ENCODE measurements at places on chromosomes 2 and 18.

- no peak for DNase-seq
Measured at GRCh38 chr2:230205034-230205433, 14.8 kb downstream of the SP110 start.

DNA sequence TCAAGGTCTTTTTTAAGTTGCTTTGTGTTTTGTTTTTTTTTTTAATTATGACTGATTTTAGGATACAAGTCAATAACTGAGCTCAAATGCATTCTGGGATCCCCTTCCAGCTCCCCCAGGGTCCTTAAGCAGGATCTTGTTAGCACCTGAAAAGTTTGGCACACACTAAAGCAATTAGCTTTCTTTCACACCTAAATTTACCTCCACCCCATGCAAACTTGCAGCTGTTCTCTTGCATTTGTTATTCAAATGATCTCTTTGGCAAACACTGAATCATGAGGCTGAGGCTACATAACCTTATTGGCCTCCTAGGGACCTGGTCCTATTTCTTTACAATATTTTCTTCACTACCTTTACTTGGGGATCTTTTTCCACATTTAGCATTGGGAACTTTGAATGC is 2026.1 kb upstream of the CELF4 start:
- no peak for DNase-seq

GRCh38 chr2:124325667-124326440 is 300.8 kb downstream of the CNTNAP5 start:
- no peak for DNase-seq

DNA sequence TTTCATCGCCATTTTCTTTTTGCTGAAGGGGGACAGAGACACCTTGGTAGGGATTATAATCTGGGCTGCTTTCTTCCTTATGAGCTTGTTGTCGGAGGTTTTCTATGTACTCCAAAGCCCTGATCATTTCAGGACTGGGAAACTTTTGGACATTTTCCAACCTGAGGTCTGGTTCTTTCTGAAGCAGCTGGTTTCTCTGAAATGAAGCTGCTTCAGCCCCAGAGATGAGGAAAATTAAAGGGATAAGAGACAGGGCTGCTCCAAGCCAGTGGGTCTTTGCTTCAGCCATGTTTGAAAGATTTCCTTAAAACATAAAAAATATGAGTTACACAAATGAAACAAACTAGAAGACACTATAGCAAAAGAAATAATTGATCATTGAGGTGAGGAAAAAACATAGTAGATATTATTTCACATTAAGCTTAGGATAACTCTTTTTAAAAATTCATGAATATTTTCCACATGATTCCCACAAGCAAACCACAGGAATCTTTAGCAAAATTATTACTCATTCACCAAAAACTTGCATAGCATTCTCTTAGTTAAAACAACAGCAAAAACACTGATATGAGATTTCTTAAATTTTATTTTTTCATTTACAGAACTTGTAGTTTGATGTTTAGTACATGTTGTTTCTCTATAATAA is 3.0 kb downstream of the SCG2 start:
- no peak for DNase-seq

DNA sequence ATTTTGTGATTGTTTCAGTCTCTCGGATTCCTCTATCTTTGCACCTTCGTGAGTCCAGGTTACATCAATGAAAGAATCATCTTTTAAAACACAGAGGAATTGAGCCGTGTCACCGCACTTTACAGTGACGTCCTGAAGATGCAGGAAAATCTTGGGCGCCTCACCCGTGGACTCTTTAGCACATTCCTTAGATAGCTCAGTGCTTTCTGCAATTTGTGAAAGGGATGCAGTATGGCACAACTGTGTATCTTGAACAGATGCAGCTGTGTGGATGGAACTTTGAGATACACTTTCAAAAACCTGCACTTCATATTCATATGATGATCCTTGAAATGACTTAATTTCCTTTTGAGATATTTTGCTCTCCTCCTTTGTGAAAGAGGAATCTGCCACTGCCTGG is 50.9 kb downstream of the TTN start:
- DNase-seq: no peak

- no peak for DNase-seq
Measured at GRCh38 chr2:126729896-126730295, 73.9 kb downstream of the GYPC start.

GRCh38 chr2:218329826-218330593 is 26.6 kb upstream of the CATIP start:
- DNase-seq: no peak

- no peak for DNase-seq
Measured at GRCh38 chr18:44090453-44090852, 590.2 kb upstream of the SETBP1 start.

- DNase-seq: no peak
Measured at GRCh38 chr2:102069311-102069974, 73.1 kb upstream of the IL1R1 start.

DNA sequence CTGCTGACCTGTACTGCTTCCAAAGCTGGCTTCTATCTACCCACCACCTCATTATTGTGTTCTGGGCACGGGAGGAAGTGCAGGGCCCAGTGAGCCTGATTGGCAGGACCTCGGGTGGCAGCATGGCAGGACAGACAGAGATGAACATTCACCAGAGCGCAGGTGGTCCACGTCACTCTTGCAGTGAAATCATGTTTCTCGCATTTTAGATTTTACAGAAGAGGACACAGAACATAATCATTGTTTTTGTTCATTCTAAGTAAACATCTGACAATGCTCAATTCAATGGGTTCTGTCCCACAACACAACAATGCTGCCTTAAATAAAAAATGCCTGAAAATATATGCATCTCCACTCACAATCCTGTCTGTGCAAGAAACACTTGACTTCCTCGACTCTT is 11.5 kb upstream of the BIN1 start:
- DNase-seq: no peak

GRCh38 chr2:159144776-159145614 is 141.5 kb downstream of the WDSUB1 start:
- DNase-seq: no peak

DNA sequence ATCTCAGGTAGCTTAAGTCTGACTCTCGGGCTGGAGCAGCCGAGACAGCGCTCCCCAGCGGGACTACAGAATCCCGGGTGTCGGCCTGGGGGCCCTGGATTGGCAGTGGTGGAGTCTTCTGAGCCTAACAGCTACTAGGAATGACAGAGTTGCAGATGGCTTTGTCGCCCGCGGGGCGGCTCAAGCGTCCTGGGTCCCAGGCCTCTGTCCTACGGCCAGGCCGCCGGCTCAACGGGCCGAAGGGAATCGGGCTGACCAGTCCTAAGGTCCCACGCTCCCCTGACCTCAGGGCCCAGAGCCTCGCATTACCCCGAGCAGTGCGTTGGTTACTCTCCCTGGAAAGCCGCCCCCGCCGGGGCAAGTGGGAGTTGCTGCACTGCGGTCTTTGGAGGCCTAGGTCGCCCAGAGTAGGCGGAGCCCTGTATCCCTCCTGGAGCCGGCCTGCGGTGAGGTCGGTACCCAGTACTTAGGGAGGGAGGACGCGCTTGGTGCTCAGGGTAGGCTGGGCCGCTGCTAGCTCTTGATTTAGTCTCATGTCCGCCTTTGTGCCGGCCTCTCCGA is 8.8 kb downstream of the SIX2 start:
- DNase-seq: no peak

DNA sequence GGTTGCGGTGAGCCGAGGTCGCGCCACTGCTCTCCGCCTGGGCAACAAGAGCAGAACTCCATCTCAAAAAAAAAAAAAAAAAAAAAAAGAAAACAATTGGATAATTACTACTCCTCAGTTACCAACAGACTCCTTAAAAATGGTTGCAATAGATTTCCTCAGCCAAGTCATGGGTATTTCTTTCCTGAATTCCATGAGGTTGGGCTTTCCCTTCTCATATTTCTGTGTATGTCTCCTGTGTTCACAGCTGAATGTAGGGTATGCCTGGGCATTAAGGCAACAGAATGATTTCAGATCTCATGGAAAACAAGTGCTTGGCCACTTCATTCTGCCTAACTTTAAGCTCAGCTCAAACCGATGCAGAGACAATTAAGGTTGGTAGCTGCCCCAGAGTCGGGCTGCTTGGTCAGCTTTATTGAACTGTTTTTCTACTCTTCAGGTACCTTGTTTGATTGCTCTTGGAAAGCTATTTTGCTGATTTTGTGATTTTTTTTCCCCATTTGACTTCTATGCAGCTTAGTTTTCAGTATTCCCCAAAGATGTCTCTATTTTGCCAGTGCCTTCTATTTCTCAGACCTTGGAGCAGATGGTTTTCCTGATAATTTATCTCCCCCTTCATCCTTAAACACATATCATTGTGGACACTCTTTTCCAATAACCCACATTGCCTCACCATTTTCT is 24.8 kb downstream of the KIF5C start:
- DNase-seq: no peak

DNA sequence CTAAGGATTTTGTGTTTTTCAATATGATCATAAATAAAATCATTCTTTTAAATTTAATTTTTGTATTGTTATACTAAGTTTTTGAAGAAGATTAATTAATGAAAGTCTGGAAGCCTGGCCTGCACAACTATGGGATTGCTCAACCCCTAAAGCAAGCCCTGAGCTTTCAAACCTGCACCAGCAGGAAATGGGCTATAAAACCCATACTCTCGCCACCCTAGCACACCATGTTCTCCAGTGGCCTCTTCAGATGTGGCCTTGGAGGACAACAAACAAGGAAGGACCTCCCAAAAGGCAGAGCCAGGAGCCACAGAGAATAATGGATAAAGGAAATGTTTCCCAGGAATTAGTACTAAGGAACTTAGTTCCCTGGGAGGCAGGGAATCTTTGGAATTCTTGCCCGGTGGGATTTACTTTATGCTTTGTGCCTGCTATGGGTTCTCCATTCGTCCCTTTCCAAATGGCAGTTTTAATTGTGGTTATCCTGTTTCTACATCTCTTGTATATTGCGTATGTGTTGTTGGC is 212.5 kb downstream of the ZFP36L2 start:
- no peak for DNase-seq

DNA sequence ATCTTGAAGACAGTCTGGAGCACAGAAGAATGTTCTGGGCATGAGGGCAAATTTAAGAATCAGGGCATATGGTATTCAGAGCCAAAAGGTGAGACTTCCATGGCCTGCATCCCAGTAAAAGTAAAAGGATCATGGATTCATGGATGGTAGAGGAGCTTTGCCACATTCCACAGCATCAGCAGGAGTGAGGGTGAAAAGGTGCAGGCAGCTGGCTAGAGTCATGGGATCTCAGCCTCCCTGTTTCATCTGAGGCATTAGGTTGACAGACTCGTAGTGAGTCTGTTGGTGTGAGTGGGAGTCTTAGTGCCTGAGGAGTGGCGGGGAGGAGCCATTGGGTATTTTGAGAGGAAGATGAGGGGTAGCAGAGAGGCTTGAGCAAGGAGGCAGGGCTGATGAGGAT is 301.6 kb downstream of the CYP26B1 start:
- DNase-seq: no peak

- DNase-seq: no peak
Measured at GRCh38 chr18:29181151-29181901, 1004.4 kb upstream of the CDH2 start.

GRCh38 chr2:10075571-10076209 is 4.5 kb downstream of the CYS1 start:
- DNase-seq: no peak

DNA sequence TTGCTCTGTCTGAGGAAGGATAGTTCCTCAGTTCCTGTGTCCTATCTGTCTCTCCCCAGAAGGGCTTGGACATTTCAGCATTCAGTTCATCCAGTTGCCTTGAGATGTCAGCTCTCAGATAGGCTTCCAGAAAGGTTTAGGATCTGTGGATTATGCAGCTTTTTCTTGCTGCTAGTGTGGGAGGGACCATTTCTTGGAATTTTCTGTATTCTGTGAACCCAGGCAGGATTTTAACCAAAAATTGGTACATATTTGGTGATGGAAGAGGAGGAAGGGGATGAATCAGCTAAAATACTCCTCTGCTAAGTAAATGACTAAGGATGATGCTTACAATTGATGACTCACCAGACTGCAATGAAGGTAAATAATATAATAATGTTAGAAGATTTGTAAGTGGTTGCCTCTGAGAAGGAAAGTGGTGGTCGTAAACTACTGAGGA is 58.6 kb upstream of the DOCK10 start:
- no peak for DNase-seq

DNA sequence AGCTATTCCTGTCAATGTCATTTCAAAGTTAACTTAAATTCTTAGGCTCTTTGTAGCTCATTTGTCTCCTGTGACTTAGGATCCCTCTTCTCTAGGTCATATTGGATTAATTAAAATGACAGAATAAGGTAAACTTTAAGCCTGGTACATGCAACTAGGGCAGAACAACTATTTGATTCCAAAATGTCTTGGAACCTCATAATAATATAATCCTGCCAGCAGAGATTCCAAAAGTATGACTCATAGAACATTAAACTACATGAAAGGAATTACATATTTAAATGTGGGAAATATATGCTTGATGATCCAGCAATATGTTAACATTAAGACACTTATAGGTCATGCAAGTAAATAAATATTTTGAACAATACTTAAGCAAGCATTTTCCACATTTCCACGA is 63.3 kb downstream of the COL3A1 start:
- no peak for DNase-seq

DNA sequence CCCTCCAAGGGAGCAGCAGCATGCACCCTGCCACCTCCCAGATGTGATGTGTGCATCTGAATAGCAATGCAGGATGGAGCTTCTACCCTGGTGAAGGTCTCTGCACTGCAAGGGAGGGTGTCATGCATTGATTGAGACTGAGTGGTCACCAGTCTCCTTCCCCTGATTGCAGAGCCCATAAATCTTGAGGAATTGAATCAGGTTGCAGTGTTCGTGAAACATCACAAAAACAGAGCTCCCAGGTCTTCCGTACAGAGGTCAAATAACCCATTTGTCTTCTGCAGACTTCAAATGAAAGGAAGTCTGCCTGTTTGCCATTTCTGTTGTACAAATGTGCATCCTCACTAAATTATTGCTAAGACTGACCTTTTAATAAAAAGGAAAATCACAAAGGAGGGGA is 136.8 kb downstream of the WDSUB1 start:
- DNase-seq: no peak

DNA sequence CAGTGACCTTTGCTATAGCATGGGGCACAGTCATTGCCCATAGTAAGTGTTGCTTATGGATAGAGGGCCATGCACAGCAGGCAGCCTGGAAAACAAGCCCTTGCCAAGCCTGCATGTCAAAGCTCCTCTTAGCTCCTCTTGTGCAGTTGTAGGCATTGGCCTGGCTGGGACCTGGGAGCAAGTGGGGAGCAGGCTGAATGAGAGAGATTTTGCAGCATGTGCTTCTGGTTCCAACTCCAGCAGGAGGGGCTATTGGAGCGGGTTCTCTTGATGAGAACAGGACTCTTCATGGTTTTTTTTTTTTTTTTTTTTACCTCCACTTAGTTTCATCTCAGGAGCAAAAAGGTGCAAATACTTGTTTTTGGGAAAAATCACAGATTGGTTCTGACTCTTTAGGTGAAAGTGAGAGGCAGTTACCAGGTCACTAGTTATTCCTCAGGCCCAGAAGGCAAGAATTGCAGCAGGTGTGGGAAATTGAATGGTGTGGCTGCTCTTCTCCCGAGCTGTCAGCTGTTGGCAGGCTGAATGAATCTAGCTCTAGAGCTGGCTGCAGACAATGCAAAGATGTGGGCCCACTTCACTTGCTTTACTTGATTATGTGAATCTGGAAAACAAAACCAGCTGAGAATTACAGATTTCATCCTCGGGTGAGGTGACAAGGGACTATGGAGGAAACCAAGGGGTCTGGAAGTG is 95.9 kb downstream of the MAP4K4 start:
- DNase-seq: no peak
